ENCODE measurements at places on chromosomes 12 and 14. TPM values are rescaled to one million over a fixed set of nuclear protein-coding genes. Genes with fewer than 3 reads are reported as not detected.
A peak's percentile ranks its signal among the peaks of the same experiment; 100 is the strongest.

GRCh38 chr14:35403114-35403602 is 1.4 kb downstream of the NFKBIA start:
- H3K36me3 ChIP-seq: peaks cover 32% of the 10 kb centered on the region
- peak overlapping the region; percentile 98 for H3K4me3 ChIP-seq
- H3K27ac ChIP-seq: peak overlapping the region; percentile 100
- peaks cover 68% of the 10 kb centered on the region for H3K4me1 ChIP-seq
- H3K27me3 ChIP-seq: no peaks in the 10 kb centered on the region

Gene RERG
- polyA plus RNA-seq: not detected

DNA sequence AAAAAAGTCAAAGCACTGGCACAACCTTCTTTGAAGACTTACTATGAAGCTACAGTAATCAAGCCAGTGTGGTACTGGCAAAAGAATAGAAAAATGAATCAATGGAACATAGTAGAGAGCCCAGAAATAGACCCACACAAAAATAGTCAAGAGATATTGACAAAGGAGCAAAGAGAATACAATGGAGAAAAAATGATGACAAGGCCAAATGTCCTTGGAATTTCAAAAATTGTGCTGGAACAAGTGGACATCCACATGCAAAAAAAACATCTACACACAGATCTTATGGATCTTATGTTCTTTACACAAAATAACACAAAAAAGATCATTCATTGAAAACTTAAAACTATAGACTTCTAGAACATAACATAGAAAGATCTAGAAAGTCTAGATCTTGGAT is 1379.7 kb upstream of the SEL1L start:
- no peaks in the 10 kb centered on the region for H3K4me1 ChIP-seq
- no peak for DNase-seq
- H3K27me3 ChIP-seq: no peaks in the 10 kb centered on the region
- no peak overlapping the region for H3K4me3 ChIP-seq
- H3K27ac ChIP-seq: no peak overlapping the region
- no peaks in the 10 kb centered on the region for H3K36me3 ChIP-seq

DNA sequence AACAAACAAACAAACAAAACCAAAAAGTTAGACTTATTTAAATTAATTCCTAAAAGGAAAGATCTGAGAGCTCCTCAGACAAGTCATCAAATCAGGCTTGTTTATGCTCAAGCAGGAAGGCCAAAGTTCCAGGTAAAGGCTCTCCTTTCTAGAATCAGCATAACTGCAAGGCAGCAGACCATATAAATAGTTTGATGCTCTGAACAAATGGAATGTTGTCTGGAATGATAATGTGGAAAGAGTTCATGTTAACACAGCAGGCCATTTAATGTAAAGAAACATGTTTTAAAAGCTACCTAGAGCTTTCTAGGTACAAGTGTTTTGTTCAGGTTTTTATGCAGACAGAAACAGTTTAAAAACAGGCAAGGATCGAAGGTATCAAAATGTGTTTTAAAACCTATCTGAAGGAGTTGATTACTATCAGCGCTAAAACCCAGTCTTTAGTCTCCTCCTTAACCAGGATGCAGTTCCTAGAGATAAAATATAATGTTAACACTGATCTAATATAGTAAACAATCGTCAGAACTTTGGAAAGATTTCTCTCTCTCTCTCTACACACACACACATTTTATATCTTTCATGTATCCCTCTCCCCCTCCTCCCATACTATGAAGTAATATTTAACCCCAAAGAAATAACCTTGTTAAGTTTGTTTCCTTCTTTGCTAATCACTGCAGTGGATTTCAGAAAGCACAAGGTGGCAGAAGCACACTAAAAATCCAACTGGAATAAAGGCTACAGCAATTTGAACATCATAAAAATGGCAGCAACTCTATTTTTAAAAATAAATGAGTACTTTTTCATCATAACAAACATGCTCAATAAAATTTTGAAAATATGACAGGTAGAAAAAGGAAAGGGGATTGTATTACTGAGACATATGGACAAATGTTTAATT is 135.5 kb downstream of the PAWR start:
- H3K4me3 ChIP-seq: no peak overlapping the region
- no peak overlapping the region for H3K27ac ChIP-seq
- H3K4me1 ChIP-seq: no peaks in the 10 kb centered on the region
- no peak for DNase-seq

Gene LRP1-AS
- polyA plus RNA-seq: not detected

GRCh38 chr12:110785240-110785639 is 42.5 kb upstream of the PPP1CC start:
- DNase-seq: no peak
- no peak overlapping the region for H3K27ac ChIP-seq
- no peaks in the 10 kb centered on the region for H3K27me3 ChIP-seq
- H3K4me1 ChIP-seq: peaks cover 12% of the 10 kb centered on the region

DNA sequence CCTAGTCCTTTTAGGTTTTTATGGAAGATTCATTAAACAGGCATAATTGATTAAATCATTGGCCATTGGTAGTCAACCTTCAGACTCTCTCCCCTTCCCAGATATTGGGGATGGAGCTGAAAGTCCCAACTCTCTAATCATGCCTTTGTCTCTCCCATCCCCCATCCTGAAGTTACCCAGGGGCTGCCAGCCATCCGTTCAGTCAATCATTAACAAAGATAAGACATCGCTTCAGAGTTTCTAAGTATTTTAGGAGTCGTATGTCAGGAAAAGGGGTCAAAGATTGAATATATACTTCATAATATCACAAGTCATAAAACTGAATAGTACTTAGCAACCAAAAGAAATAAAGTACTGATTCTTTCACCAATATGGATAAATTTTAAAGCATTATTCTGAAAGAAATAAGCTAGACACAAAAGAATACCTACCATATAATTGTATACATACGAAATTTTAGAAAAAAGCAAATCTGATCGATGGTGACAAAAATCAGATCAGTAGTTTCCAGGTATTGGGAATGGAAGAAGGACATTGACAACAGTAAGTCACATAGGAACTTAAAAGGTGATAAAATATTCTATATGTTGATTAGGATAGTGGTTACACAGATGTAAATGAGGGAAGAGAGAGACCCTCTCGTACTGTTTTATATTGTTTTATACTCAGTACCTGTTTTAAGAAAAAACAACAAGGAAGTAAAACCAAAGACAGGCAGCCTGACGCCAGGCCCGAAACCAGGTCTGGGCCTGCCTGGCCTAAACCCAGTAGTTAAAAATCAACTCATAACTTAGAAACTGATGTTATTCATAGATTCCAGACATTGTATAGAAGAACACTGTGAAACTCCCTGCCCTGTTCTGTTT is 414.4 kb downstream of the DAD1 start:
- DNase-seq: no peak
- no peak overlapping the region for H3K4me3 ChIP-seq
- H3K4me1 ChIP-seq: no peaks in the 10 kb centered on the region

DNA sequence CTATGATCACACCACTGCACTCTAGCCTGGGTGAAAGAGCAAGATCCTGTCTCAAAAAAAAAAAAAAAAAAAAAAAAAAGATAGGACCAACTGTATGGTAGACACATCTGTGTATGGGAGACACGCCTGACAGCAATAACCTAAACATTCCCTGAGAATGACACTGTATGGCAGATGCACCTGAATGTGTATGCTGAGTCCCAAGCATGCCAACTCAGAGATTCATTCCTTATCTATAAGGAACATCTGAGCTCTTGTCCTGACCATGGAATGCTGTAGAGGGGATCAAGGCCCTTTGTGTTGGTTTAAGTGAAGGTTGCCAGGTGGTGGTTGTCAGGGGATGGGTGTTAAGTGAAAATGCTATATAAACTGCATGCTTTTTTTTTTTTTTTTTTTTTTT is 19.2 kb upstream of the LGALS3 start:
- H3K4me1 ChIP-seq: peaks cover 10% of the 10 kb centered on the region
- no peaks in the 10 kb centered on the region for H3K27me3 ChIP-seq
- DNase-seq: no peak
- no peaks in the 10 kb centered on the region for H3K36me3 ChIP-seq
- no peak overlapping the region for H3K4me3 ChIP-seq

DNA sequence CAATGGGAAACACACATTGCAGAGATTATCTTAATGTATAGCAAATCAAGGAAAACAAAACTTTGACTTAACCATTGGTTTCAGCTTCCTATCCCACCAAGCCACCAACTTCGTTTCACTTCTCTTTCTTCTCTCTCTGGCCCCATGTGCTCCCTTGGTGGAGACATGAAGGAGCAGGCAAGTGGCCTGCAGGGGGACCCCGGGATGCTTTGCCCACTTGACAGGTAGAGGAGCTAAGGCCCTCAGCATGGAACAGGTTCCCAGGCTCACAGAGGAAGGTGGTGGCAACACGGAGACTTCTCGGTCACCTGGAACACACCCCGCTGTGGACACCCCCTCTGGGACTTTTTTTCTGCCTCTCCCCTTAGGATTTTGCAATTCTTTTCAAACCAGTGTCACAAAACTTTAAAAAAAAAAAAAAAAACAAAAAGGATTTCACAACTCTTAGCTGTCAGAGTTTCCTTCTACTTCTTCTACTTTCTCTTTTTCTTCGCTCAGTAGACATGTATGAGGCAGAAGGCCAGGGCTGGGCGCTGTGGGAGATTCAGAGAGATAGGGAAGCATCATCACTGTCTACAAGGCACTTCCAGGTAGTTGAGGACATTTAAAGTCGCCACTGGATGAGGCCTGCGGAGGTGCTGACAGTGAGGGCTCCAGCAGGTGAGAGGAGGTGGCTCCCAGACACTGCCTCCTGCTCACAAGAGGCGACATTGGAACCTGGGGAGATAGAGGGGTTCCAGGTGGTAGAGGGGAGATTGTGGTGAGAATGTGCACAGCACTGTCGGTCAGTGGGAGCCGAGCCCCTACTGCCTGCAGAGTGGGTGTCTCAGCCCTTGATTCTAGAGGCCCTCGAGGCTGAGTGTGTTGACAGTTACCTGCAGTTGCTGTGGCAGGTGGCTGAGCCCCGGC is 119.6 kb downstream of the GCH1 start:
- H3K4me3 ChIP-seq: no peak overlapping the region
- no peak overlapping the region for H3K27ac ChIP-seq
- peaks cover 26% of the 10 kb centered on the region for H3K4me1 ChIP-seq
- DNase-seq: no peak
- H3K36me3 ChIP-seq: no peaks in the 10 kb centered on the region

DNA sequence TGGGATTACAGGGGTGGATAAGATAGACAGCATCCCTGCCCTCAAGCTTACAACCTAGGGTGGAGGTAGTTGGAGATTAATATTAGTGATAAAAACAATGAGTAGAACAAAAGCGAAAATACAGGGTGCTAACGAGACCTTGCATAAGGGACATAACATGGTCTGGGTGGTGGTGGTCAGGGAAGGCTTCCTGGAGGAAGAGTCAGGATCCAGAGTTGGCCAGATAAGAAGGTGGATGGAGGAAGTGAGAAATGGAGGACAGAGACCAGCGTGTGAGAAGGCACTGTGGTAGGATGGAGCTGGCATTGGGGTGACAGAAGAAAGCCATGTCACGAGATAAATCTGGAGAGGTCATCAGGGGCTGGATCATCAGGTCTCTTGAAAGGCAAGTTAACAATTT is 19.2 kb downstream of the NOS1 start:
- H3K36me3 ChIP-seq: no peaks in the 10 kb centered on the region
- DNase-seq: no peak
- H3K27ac ChIP-seq: no peak overlapping the region
- peaks cover 11% of the 10 kb centered on the region for H3K27me3 ChIP-seq
- no peak overlapping the region for H3K4me3 ChIP-seq

Gene RHOJ
- polyA plus RNA-seq: not detected

Gene BMP4
- not detected for polyA plus RNA-seq

GRCh38 chr14:72665259-72665658 is 228.6 kb downstream of the DPF3 start:
- DNase-seq: no peak
- H3K36me3 ChIP-seq: peaks cover 4% of the 10 kb centered on the region
- H3K4me1 ChIP-seq: peaks cover 4% of the 10 kb centered on the region
- H3K4me3 ChIP-seq: no peak overlapping the region
- peaks cover 3% of the 10 kb centered on the region for H3K27me3 ChIP-seq

- H3K4me1 ChIP-seq: no peaks in the 10 kb centered on the region
- no peak within 1 kb of the TSS for H3K27ac ChIP-seq
- H3K4me3 ChIP-seq: peak within 1 kb of the TSS; percentile 24
- DNase-seq: no peak
- no peaks in the 10 kb centered on the region for H3K36me3 ChIP-seq
Observed at GRCh38 chr12:30926243-30927221, at the start of gene TSPAN11. Gene TSPAN11, plus strand, starts transcription at chr12:30926748. Its CDS starts 27,244 bp downstream, at chr12:30953992.

- H3K4me1 ChIP-seq: no peaks in the 10 kb centered on the region
- no peaks in the 10 kb centered on the region for H3K36me3 ChIP-seq
- DNase-seq: no peak
- H3K4me3 ChIP-seq: no peak overlapping the region
Observed at GRCh38 chr14:56205881-56206280, 87.7 kb downstream of the PELI2 start.

Gene PPM1H
- polyA plus RNA-seq: not detected

DNA sequence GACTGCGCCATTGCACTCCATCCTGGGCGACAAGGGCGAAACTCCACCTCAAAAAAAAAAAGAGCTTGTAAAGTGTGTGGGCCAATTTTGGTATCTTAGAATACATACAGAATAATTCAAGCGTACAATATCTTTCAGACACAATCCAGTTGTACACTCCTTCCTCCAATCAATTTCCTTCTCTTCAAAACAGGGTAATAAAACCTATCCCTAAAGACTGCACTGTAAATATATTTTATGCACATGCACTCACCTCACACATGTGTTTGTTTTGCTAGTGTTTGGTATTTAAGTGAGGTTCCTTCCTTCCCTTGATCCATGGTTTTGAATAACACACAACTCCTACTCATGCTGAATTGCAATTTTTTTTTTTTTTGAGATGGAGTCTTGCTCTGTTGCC is 125.9 kb downstream of the PRICKLE1 start:
- peaks cover 25% of the 10 kb centered on the region for H3K27me3 ChIP-seq
- DNase-seq: no peak
- H3K4me1 ChIP-seq: peaks cover 4% of the 10 kb centered on the region

Gene WNT1
- 1.2 TPM for polyA plus RNA-seq

DNA sequence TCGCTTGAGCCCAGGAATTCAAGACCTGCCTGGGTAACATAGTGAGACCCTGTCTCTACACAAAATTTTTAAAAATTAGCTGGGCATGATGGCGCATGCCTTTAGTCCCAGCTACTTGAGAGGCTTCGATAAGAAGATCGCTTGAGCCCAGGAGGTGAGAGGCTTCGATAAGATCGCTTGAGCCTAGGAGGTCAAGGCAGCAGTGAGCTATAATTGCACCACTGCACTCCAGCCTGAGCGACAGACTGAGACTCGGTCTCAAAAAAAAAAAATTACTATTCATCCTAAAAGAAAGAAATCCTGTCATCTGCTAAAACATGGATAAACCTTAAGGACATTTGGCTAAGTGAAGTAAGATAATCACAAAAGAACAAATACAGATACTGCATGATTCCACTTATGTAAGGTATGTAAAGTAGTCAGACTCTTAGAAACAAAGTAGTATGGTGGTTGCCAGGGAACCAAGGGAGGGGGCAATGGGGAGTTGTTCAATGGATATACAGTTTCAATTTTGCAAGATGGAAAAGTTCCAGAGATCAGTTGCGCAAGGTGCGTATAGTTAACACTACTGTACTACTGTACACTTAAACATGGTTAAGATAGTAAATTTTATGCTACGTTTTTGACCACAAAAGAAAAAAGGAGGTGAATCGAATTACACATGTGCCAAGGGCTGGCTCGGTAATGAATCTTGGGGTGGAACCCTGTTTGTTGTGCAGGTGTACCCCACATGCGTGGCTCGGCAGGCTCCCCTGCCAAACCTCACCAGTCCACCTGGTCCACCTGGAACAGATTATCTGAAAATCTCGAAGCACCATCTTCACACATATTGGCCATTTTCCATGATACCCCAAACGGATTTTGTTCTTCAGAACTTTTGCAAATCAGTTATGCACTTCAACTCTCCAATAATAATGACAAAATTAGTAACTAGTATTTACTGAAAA is 18.3 kb upstream of the ATP2A2 start:
- peaks cover 1% of the 10 kb centered on the region for H3K27me3 ChIP-seq
- H3K4me3 ChIP-seq: no peak overlapping the region
- no peaks in the 10 kb centered on the region for H3K36me3 ChIP-seq
- no peak overlapping the region for H3K27ac ChIP-seq
- DNase-seq: no peak

Gene GALNT8
- 0.89 TPM for polyA plus RNA-seq

Data from naive thymus-derived CD8-positive, alpha-beta T cell (primary cell).